ENCODE measurements at places on chromosomes 1 and 21. TPM values are rescaled to one million over a fixed set of nuclear protein-coding genes. Genes with fewer than 3 reads are reported as not detected.

- peaks cover 6% of the 10 kb centered on the region for H3K4me1 ChIP-seq
- H3K27ac ChIP-seq, result no peak overlapping the region
- H3K27me3 ChIP-seq, result no peaks in the 10 kb centered on the region
- no peak for DNase-seq
These were observed 38.0 kb downstream of the CD58 start for GRCh38 chr1:116532671-116533428.

Gene S100A1
- total RNA-seq, result not detected

Gene RYR2
- not detected for total RNA-seq

Gene BCAN
- total RNA-seq, result not detected

Measured in activated CD8-positive, alpha-beta T cell treated with anti-CD3 and anti-CD28 coated beads, Interleukin-2, amount 10 ng/mL, durations not matched to agents 7 days and 5 days (primary cell).